K562 (cell line): ENCODE measurements at places on chromosomes 5 and 9.

DNA sequence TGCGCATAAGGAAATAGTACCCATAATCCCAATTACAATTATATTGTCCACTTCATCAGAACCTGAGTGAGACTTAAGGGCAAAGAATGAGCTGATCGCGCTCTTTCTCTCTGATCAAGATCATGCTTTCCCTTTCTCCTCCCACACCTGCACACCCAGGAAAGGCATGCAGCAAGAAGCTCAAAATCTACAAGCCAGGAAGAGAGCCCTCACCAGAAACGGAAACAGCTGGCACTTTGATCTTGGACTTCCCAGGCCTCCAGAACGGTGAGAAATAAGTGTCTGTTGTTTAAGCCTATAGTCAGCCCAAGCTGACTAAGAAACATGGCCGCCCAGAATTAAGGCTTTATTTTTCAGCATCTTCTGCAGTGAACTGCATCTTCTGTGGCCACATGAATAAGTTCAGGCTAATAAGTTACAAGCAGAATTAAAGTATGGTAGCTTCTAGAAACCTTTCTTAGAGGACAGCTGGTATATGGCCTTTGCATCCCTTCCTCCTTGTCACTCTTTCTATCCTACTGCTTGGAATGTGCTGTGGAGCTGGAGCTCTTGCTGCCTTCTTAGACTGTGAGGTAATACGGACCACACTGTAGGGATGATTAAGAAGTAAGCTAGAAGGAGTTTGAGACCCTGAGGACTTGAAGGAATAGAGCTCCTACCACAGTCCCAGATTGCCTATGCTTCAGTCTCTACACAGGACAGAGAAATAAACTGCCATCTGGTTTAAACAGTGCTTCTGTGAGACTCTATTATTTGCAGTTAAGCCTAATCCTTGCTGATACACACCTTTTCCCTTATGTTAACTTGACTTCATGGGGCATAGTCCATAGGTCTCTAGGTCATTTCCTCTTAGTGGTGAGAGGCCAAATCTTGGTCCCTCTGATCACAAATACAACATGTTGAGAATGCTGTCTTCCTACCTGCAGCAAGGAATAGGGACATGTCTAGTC lies 17.2 kb downstream of the OR2S2 start:
- DNase-seq: no peak

GRCh38 chr5:34859253-34859652 lies 20.3 kb downstream of the TTC23L start:
- DNase-seq: no peak

- no peak for DNase-seq
Observed at GRCh38 chr5:34576891-34577666, 79.0 kb upstream of the RAI14 start.

- DNase-seq: no peak
Observed at GRCh38 chr9:98890256-98890655, 53.5 kb upstream of the COL15A1 start.

DNA sequence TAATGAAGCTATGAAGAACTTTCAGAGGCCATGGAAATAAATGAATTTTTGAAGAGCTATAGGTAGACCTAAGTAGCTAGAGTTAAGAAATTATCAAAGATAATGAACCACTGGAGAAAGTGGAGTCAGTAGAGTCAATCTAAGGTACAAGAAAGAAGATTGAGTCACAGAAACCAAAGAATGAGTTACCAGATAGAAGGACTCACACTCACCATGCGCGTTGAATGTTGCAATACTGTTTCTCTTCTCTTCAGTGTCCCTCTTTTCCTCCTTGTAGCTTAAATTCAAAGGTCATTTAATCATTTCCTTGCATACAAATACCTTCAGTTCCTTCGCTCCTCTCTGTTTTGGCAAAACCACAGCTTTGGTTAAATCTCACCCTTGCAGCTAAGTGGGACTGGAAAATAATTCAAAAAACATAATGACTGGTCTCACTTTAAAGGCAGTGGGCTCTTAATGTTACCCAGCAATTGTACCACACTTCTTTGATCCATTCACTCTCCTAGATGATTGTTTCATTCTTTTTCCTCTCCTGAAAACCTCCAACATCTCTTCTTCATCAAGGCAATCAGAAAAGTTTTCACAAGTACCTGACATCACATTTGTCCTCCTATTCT lies 58.3 kb downstream of the NIPBL start:
- no peak for DNase-seq

GRCh38 chr9:4009006-4009511 lies 290.8 kb downstream of the GLIS3 start:
- no peak for DNase-seq

DNA sequence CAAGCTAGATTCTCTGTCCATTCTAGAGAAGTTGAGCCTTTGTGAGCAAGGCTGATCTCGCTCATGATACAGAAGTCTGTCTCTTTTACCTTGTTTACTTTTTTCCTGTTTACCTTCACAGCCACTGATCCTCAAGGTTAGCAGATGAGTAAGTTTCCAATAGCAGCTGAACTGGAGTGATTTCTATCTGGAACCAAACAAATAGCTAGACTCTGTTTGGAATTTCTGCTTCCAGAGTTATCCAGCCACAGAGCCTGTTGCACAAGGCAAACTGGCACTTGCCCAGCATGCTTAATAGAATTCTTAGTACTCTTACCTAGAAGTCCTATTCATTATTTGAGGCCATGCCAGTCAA lies 12.8 kb upstream of the PANK3 start:
- DNase-seq: no peak

- no peak for DNase-seq
Observed at GRCh38 chr5:27388755-27389154, 350.4 kb upstream of the CDH9 start.

GRCh38 chr5:96235008-96235910 lies 197.8 kb downstream of the PCSK1 start:
- no peak for DNase-seq

- no peak for DNase-seq
Observed at GRCh38 chr5:95895771-95896170, 65.9 kb downstream of the ELL2 start.

DNA sequence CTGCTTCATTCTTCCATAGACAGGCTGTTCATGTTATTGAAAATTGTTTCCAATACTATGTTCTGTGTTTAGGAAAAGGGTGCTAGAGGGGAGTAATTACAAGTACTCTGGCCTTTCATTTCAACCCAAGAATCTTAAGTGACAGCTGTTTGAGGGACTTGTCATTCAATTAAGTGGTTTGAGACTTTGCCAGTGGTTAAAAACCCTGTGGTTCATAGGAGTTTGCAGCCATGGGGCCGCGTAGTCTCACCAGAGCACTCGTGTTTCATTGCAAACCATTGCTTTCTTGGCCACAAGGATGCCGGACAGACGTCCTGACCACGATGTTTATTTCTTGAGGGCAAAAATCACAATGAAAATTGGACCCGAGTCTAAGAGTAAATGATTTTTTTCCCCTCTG lies 248.8 kb downstream of the NNT start:
- no peak for DNase-seq

GRCh38 chr9:99393993-99394392 lies 171.9 kb downstream of the SEC61B start:
- DNase-seq: no peak
